ENCODE measurements at places on chromosomes 1 and 21.

DNA sequence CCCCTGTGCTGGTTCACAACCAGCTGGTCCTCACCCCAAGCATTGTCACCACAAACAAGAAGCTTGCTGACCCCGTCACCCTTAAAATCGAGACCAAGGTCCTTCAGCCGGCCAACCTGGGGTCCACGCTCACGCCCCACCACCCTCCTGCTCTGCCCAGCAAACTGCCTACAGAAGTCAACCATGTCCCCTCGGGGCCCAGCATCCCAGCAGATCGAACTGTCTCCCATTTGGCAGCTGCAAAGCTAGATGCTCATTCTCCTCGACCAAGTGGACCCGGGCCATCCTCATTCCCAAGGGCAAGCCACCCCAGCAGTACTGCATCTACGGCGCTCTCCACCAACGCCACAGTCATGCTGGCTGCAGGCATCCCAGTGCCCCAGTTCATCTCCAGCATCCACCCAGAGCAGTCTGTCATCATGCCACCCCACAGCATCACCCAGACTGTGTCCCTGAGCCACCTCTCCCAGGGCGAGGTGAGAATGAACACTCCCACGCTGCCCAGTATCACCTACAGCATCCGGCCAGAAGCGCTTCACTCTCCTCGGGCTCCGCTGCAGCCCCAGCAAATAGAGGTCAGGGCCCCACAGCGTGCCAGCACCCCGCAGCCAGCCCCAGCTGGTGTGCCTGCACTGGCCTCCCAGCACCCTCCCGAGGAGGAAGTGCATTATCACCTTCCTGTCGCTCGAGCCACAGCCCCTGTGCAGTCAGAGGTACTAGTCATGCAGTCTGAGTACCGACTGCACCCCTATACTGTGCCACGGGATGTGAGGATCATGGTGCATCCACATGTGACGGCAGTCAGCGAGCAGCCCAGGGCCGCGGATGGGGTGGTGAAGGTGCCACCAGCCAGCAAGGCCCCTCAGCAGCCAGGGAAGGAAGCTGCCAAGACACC lies 40.6 kb downstream of the ZBTB17 start:
- no peak for DNase-seq

DNA sequence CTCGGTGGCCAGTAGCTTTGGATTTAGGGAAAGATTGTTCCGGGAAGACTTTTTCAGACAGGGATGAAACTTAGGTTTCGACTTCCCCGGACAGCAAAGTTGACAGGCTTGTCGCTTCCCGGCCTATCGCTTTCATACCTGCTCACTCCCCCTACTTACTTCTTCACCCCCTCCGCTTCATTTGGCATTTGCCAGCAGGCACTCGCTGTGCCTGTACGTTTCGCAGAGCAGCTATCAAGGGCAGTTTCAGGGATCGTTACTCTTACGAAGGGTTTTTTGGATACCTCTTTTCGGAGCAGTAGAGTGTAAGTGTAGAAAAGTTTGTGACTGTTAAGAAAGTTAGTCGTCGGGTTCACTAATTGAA lies 393 bp downstream of the BLZF1 start:
- no peak for DNase-seq

GRCh38 chr1:180136331-180136967 lies 18.2 kb upstream of the QSOX1 start:
- no peak for DNase-seq

DNA sequence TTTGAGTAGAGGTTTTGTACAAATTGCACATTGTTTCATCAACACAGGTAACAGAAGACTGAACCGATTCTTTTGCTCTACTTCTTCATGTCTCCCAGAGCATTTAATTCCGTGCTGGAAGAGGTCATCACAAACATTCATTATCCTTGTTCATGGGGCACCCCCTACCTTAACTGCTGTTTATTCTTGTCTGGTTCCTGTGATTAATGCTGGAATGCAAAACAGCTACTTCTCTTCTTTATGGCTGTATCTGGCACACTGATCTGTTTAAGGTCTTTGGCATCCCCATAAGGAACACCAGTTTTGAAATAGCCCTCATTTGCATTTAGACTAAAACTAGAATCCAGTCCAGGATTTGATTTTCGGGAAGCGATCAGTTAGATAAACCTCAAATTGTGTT lies 42.2 kb downstream of the NTNG1 start:
- DNase-seq = no peak

- no peak for DNase-seq
Measured at GRCh38 chr1:64437453-64437852, 32.5 kb upstream of the CACHD1 start.

- DNase-seq = no peak
Measured at GRCh38 chr1:31485166-31485565, 72.2 kb downstream of the SERINC2 start.

DNA sequence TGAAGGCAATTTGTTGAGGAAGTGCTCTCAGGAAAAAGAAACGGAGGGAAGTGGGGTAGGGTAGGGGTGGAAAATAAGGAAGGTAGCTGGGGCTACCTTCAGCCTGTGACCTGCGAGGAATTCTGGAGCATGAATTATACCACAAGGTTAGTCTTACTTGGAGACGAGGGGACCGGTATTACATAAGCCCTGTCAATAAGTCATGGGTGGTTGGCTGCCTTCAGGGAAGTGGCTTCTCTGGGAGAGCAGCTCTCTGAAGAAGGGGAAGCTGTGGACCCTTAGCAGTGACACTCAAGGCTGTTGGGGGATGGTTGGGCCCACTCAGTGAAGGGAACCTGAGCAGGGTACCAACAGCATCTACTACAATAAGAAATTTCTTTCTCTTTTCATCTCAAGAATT lies 111.3 kb downstream of the TNFSF18 start:
- no peak for DNase-seq

DNA sequence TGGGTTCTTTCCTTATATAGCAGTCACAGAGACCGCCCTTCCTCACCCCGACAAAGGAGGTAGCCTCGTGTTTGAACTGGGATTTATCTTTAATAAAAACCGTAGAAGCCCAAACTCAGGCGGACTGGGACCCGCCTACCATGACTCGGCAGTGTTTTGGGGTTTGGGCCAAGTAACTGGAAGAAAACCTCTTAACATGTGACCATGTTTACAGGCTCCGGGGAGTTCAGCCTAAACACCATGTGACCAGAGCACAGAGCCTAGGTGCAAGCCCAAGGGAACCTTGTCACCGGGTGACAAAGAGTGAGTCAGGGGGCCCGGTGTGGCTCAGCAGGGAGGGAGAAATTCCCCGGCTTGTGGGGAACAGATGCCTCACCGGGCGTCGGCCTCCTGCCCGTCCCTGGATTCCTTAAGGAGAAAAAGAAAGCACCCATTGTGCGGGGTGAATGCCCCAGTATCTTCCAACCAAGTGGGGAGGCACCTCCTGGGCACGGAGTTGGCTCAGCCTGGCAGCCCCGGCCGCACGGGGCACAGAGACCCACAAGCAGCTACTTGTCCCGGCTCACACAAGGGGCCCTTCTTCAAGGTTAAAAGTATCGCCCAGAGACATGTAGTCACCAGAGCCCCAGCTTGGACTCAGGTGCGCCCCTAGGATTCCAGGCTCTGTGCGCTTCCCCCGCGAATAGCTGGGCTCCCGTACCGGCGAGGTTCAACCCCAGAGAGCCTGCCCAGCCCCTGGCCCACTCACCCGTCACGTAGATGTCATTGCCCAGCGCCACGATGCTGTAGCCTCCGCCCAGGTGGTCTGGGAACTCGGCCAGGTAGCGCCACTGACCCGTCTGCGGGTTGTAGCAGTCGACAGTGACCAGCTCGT lies 1.4 kb downstream of the KLHL21 start:
- peak; percentile 55 for DNase-seq

GRCh38 chr1:74693473-74693872 lies 19.9 kb upstream of the ERICH3 start:
- no peak for DNase-seq

GRCh38 chr1:7196036-7196911 lies 411.0 kb downstream of the CAMTA1 start:
- no peak for DNase-seq

DNA sequence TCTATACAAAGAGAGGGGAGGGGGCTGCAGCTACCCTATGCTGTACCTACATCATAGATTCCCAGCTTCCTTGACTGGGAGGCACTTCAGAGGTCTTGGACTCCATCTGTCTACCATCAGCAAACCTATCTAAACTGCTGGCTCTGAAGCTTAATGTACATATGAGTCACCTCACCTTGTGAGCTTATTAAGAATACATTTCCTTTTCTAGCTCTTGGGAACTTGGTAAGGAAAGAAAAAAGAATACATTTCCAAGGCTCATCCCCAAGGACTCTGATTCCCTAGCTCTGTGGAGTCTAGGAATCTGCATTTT lies 50.0 kb upstream of the PRELP start:
- no peak for DNase-seq

- DNase-seq = no peak
Measured at GRCh38 chr1:116605315-116605714, 34.5 kb upstream of the CD58 start.

GRCh38 chr1:83999316-83999819 lies 436 bp upstream of the TTLL7 start:
- DNase-seq = peak; percentile 82

DNA sequence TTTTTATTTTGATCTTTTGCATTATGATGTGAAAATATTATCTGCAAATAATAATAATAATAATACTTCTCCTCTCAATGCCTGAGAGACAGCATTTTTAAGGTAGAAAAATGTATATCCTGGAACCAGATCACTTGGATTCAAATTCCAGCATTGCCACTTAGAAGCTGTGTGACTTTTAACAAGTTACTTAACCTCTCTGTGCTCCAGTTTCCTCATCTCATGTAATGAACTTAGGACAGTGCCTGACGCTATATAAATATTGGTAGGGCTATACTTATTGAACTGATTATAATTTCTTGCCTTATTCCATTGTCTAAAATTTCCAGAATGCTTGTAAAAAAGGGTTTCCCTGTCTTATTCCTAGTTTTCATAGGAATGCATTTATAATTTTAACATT lies 137.2 kb downstream of the IGSF21 start:
- DNase-seq = no peak

GRCh38 chr21:34509151-34509550 lies 2.9 kb downstream of the KCNE1 start:
- DNase-seq = no peak
